Mesothelial cell of epicardium (in vitro differentiated cells): ENCODE measurements at places on chromosomes 3 and 15.

GRCh38 chr3:141998669-141999290, 122.3 kb downstream of the ATP1B3 start:
- no peak for DNase-seq

DNA sequence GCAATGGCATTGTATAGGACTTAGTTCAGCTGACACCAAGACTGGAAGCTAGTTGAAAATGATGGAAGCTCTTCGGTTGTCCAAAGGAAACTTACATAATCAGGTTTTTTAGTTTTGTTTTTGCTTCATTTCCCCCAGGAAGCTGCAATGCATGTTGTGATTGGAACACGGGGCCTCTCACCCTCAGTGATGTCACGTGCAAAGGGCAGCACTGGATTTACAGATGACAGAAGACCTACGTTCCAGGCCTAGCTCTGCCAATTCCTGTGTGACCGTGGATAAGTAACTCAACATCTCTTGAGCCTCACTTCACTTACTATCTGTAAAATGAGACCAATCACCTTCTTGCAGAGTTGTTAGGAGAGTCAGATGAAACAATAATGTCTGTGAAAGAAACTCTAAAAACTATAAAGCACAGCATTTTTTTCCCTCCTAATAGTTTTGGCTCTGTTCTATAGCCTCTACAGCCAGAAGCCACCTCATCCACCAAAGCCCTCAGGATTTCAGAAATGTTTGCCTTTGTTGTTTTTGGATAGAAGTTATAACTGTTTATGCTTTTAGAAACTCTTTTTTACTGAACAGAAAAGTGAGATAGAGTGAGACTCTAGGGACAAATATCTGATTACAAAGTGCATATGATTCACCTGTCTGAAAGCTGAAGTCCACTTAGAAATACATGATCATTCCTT, 4.6 kb downstream of the RBSN start:
- DNase-seq: no peak

DNA sequence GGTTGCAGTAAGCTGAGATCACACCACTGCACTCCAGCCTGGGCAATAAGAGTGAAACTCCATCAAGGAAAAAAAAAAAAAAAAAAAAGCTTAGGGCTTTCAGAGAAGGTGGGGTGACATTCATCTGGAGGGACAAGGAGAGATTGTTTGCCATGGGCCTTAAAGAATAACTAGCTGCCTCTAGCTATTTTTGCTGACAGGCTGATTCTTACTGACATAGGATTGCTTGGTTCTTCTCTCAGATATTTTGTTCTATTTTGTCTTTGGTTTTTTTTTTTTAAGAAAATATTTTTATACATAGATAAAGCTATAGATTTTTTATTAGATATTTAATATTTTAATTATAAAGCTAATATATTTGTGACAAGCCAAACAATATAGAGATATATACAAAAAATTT, 24.2 kb upstream of the PIAS1 start:
- DNase-seq: no peak

DNA sequence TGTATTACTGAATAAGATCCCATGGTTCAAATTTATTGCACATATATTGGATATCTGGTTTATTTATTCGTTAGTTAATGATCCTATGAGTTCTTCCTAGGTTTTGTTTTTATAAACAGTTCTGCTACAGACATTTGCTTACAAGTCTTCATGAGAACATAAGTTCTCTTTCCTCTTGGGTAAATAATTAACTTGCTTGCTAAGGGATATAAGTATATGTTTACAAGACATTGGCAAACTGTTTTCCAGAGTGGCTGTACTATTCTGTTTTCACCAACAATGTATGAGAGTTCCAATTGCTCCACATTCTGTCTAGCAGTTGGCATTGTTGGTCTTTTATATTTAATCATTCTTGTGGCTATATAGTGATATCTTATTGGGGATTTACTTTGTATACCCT, 341.8 kb upstream of the GBE1 start:
- no peak for DNase-seq

DNA sequence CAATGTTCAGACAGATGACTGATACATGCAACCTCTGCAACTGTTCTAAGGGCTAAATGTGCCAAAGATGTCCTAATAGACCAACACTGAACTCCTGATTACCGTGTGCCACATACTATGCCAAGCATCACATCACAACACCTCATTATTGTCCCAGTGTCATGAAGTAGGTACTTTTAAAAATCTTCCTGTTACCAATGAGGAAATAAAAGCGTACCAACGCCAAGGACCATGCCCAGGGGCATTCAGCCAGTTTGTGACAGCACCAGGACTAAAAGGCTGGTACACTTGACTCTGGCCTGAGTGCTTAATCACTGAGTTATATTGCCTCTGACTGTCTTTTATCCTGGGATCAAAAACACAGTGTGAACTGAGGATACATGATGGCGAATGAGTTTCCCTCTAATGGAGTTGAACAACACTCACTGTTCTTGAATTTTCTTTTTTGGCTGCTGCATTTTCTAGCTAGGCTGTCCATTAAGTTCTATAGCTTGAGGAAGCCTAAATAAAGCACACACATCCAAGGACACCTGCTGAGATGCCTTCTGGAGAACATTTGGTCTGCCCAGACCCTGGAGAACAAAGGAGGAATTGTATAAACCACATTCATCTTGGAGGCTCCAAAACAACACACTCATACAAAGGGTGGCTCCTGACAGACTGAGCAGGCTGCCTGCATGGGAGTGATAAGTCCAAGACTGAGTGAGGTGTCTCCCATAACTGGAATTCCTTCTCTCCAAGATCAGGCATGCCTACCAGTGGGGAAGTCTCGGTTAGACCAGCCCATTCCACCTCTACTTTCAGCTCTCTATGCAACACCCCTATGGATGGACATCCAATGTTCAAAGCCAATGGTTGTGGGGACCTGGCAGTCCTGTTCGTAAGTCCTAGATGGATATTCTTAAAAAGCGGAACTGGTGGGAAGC, 126.7 kb upstream of the PRICKLE2 start:
- DNase-seq: no peak

DNA sequence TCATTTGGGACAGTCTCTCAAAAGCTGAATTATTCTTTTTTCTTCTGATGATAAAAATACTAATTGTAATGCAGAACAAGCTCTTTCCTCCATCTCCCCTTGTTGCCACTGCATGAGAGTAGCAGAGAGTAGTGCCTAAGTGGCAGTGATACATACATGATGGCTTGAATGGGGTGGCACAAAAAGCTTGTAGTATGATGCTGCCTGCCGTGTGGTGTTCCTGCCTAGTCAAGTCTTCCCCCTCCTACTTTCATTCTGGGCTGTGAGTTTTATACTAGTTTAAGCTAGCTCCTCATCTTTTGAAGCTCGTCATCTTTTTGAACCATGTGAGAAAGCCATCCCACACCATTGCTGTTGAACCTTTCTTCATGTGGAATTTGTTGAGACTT, 230.5 kb downstream of the NFKBIZ start:
- no peak for DNase-seq

DNA sequence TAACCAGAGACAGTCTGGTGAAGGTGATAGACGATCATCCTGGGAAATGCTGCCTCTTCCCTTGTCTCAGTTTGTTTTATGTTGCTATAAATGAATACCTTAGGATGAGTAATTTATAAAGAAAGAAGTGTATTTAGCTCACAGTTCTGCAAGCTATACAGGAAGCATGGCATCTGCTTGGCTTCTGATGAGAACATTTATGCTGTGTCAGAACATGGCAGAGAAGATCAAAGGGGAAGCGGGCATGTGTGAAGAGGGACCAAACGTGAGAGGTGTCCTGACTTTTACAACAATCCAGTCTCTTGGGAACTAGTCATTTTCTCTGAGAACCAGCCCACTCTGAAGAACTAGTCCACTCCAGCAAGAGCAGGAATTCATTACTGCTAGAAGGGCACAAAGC, 9.6 kb downstream of the CMC1 start:
- no peak for DNase-seq

- DNase-seq: no peak
Observed at GRCh38 chr15:58469432-58470353, 37.9 kb downstream of the LIPC start.

- DNase-seq: no peak
Observed at GRCh38 chr15:25793354-25794050, 69.6 kb downstream of the ATP10A start.

- DNase-seq: no peak
Observed at GRCh38 chr3:160557571-160557970, 7.8 kb downstream of the KPNA4 start.

DNA sequence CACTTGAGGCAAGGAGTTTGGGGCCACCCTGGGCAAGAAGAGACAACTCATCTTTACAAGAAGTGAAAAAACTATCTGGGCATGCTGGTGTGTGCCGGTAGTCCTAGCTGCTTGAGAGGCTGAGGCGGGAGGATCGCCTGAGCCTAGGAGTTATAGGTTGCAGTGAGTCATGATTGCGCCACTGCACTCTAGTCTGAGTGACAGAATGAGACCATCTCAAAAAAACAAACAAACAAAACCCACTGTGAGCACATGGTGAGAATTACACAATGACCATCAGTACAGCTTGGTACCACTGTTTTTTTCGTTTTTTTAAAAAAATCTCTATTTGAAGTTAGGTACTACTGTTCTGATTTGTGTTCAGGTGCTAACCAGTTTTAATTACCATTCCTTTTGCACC, 13.6 kb downstream of the VPS39 start:
- no peak for DNase-seq

DNA sequence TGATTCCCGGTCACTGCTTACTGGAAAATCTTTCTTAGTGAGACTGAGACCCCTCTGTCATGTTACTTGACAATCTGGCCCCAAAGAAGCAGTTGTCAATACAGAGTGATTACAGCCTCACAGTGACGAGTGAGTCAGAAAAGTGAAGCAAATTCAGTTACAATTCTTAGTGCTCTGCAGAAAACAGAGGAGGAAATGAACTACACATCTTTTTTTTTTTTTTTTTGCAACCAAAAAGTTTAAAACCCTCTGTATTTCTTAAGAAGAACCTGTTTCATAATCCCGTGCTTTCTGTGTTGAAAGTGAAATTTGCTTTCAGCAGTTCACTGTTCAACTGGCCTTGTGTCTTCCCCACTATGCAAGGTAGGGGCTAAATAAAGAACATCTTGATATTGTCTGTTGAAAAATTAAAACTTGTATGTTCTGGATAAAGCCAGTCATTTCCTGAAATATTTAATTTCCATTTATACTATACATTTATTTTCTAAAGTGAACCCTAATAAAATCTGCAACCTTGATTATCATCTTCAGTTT, 1.9 kb downstream of the AQP9 start:
- DNase-seq: no peak

DNA sequence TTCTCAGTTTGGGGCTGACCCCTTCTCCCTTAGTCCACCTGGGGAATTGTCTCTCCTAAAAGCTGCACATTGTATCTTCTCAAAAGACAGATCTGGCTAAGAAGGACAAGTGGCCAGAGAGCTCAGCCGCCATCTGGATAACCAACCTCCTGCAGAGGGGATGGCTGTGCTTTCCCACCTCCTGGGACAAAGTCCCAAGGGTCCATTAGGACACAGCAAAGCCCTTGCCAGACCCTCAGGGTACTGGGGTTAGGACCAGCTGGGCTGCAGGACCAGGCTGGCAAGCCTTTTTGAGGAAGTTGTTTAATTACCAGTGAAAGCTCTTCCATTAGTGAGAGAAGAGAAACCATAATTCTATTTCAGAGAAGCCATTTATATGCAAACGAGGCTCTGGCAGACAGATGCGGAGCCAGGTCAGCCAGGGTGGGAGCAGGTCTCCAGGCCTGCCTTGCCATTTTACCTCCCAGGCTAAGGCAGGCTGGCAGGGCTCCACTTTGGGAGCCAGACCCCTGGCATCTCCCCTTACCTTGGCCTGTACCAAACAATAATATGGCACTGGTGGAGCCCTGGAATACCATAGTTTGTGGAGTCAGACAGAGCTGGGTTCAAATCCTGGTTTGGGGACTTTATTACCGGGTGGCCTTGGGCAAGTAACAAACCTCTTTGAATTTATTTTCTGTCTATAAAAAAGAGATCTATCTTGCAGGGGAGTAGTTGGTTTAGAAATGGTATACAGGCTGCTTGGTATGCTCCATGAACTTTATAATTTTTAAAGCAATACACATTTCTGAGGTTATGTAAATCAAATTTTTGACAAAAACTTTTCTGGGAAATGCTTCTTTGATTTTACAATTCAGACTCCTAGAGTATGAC, 17.9 kb downstream of the SHF start:
- DNase-seq: no peak

DNA sequence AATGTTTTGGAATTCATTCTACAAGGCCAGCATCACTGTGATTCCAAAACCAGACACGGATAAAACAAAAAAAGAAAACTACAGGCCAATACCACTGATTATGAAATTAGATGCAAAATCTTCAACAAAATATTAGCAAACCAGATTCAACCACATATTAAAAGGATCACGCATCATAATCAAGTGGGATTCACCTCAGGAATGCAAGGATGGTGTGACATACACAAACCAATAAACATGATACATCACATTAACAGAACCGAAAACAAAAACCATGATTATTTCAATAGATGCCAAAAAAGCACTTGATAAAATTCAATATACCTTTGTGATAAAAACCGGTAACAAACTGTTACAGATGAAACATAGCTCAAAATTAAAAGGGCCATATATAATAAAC, 48.9 kb downstream of the DLG1 start:
- no peak for DNase-seq

DNA sequence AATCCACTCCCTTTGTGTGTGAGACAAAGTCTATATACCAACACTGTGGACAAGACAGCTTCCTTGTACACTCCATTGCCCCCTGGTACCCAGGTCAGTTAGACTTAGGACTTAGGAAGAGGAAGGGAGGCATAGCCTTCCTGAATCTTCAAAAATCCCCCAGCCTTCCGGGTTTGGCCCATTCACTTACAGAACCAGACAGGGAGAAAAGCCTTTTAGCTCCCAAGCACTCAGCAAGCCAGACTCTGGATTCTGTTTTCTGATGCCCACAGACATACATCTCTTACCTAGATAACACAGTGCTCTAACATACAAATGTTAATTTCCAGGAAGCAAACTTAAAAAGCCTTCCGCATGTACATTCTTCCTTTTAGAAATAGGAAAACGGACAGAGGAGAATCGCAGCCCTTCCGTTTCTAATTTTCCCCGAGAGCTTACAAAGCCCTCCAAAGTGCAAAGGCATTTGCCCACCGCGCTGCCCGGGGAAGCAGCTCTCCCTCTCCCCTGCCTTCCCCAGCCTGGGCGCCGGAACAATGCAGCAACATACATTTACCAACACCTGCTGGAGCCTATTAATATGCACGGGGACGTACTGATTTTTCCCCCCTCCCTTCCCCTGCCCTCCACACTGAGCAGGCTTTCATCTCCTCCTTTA, 442.0 kb downstream of the MAGI1 start:
- DNase-seq: peak; percentile 22

DNA sequence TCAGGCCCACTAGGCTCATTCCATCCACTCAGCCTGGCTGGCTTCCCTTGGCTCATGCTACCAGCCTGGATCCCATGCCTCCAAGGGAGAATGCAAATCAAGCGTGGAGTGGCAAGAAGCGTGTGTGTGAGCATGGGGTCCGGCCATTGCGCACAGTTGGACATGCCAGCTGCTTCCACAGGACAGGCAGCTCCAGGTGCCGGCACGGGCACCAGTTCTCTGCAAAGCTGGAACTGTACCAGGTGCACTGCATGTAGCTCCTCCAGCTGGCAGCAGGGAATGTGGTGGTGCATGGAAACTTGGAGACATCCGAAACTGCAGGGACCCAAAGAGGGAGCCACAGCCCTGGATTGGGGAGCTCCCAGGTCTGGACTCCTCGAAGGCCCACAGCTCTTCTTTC, 449.8 kb downstream of the EPHA6 start:
- DNase-seq: no peak
